ENCODE measurements at places on chromosomes 3 and 15.

GRCh38 chr3:123780656-123781055 is 103.5 kb downstream of the MYLK start:
- DNase-seq, result no peak

- no peak for DNase-seq
Observed at GRCh38 chr3:180278583-180279188, 241.9 kb upstream of the PEX5L start.

DNA sequence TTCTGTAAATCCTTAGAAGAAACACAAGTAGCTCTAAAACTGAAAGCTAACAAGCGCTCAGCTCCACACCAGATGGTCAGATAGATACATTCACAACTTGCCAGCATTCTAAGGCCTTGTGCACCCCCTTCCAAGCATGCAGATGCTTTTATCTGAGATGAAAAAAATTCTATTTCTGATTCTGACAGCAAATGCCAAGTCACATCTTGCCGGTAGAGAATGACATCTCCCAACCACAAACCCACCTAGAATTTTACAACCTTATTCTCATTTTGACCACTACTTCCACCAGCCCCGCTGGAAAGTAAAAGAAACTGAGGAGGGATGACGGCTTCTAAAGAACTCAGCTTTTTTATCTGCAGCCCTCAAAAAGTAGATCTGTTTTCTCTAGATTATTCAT is 57.7 kb downstream of the SUMF1 start:
- DNase-seq, result no peak

GRCh38 chr3:97736928-97737327 is 27.6 kb upstream of the ARL6 start:
- DNase-seq, result no peak
